ENCODE measurements at places on chromosomes 7 and 10. TPM values are rescaled to one million over a fixed set of nuclear protein-coding genes. Genes with fewer than 3 reads are reported as not detected.

Gene AQP1
- total RNA-seq = 244 TPM

DNA sequence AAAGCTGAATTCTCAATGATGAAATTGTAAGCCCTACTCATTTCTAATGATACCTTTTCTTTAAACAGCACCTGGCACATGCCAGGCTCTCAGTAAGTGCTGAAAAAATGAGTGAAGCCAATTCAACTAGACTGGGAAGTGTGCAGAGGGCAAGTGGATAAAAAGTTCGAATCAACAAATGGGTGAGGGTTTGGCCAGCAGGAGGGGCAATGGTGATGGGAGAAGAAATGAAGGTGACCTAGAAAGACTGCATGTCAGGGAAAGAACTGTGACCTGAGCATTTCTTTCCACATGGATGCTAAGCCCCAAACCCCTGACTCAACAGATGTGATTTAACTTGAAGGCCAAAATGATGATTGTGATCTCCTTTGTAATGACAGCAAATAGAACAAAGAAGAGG lies 54.6 kb downstream of the DKK1 start:
- no peak for DNase-seq

DNA sequence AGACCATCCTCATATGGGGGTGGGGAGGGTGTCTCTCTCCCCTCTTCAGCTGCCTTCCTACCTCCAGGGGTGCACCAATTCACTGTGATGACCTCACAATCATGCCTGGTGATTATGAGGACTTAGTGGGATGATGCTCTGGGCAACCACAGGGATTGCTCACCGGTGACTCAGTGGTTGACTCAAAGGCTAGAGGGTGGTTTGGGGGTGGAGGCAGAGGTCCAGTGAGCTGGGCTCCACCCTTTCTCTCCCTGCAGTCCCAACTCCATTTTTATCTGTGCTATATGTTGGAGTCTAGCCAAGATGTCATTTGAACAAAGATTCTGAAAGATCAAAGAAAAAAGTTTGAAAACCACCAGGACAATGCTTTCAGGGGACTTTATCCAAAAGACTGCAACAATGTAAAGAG lies 286.9 kb downstream of the KCNMA1 start:
- DNase-seq = peak; percentile 66

DNA sequence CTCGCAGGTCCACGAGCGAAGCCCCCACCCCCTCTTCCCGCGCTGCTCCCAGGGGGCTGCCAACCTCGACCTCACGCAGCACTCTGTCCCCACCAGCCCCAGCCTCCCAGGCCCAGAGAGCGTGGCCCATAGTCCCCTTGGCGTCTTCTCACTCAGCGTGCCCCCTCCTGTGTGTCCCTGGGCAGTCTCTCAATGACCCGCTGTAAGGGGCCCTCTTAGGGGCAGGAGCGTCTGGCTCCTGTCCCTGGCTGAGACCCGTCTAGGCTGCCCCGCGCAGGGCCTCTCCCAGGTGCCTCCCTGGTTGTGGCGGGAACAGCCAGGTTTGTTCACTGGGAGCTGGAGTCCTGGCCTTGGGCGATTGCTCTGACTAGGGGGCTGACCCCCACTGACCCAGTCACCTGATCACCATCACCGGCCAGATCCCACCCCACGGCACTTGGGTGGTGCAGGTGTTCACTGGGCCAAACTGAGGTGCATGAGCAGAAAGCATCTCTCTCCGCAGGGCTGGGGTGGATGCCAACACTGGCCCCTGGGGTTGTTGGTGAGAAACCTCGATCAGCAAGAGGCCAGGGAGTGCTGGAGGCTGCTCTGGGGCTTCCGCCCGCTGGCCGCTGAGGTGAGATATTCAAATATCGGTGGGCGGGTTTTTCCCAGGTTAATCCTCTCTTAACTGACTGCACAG lies 12.6 kb upstream of the WDFY4 start:
- DNase-seq = no peak

DNA sequence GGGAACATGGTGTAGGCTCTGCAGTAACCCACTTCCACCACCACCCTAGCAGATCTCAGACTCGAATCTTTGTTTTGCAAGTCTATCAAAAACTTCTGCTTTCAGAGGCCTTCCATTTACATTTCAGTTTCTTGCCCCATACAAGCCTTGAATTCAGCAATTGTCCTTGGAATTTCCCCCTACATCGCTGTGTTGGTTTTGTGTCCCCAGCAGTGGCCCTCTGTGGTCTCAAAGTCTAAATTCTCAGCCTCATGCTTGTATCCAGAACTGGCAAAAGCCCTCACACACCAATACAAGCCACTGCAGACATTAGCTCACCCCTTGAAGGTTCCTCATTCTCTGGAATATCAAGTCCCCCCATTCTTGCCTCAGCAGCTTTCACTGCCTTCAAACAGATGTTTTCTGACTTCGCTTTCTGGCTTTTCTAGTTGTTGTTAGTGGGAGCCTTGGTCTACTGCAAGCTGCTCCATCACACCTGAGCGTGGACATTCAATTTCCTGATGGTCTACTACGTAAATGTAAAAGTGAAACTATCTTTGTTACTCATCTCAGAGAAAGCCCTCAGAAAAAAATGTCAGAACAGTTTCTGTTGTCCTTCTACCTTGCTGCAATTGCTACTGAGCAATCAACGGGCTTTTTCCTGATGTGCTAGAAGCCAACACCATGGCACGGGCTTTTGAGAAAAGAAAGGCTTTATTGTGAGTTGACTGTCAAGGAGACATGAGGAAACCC lies 1.8 kb upstream of the NUB1 start:
- DNase-seq = no peak

Data from left cardiac atrium (tissue), 4 donors.